Activated CD8-positive, alpha-beta memory T cell treated with anti-CD3 and anti-CD28 coated beads for 1 hour (primary cell): ENCODE measurements at places on chromosomes 16 and 17.

DNA sequence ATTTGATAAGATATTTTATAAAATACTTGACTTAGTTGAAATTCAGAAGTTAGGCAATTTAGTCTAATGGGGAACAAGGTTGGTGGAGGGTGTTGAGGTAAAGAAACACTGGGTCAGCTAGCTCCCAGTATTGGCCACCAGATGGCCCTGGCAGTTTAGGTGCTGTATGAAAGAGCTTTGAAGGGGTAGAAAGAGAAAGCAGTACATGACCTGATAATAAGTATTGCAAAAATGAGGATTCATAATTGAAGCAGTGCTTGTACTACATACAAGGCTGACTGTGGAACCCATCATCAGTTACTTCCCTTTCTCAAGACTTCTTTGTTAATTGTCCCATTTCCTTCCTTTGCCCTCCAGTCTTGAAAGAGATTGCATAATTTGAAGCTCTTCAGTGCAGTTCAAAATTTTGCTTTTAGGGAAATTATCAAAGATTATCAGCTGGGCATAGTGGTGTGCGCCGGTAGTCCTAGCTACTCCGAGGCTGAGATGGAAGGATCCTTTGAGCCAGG is 29.4 kb downstream of the TANC2 start:
- DNase-seq: no peak

- no peak for DNase-seq
Measured at GRCh38 chr17:63855185-63855584, 12.7 kb upstream of the SMARCD2 start.

- no peak for DNase-seq
Measured at GRCh38 chr17:27631411-27631760, 398 bp downstream of the LGALS9 start.

GRCh38 chr16:24769806-24770205 is 40.4 kb downstream of the TNRC6A start:
- no peak for DNase-seq
